Smooth muscle cell of the brain vasculature (primary cell): ENCODE measurements at places on chromosomes 2 and 18.

DNA sequence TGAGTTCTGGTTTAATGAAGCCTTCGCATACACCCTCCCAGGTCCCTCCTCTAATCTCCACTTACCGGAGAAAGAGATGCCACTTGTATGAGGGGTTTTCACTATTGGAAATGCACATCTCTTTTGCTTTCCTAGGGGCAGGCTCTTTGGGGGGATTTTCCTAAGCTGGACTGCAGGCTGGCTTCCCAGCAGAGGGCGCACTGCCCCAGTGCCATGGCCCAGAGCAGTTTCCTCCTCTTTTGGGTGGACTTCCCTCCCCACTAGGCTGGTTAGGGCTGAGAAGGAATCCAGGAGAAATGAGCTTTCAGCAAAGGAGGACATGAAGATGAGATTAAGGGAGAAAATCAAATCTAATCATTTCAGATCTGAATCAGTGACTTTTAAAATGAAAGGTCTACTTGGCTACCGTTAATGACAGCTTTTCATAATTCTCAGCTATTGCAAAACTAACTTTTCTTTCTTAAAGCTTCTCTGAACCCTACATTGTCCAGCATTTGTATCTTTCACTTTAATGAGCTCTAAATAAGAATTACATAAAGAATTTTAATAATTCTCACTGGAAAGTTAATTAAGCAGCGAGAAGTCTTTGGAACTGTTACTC, 784.1 kb upstream of the FANCL start:
- DNase-seq, result no peak

GRCh38 chr2:230234122-230234722, 8.7 kb downstream of the SP140 start:
- DNase-seq, result no peak

DNA sequence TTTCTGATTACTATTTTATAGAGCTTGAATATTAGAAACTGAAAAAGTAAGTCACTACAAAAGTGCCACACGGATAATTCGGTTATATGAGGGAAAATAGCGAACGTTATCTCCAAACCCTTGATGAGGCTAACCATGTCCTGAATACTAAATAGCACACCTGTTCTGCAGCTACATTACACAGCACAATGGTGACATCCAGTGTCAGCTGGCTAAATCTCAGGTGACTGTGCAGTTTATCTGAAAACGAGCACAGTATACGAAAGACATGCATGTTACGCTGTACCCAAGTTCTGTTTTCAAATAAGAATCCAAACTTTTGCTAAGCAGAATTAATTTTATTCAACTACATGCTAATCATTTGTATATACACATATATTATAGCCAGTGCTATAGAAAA, 9.0 kb downstream of the CCDC68 start:
- DNase-seq, result no peak

DNA sequence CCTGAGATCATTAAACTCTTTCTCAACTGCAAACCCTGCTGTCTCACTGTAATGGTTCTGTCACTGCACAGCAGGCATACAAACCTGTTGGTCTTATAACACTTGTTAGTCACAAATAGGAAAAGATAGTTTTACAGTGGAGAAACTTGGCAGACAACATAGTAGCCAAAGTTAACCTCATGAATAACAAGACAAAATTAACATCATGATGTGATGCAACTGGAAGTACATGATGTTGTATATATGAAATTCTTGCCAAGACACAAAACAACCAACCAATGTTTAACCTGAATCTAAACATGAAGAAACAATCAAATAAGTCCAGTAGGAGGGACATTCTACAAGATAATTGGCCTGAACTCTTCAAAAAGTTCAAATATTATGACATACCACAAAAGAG, 189.3 kb downstream of the RNF152 start:
- no peak for DNase-seq

GRCh38 chr2:241933179-241933911, 63.8 kb downstream of the RTP5 start:
- DNase-seq, result no peak

DNA sequence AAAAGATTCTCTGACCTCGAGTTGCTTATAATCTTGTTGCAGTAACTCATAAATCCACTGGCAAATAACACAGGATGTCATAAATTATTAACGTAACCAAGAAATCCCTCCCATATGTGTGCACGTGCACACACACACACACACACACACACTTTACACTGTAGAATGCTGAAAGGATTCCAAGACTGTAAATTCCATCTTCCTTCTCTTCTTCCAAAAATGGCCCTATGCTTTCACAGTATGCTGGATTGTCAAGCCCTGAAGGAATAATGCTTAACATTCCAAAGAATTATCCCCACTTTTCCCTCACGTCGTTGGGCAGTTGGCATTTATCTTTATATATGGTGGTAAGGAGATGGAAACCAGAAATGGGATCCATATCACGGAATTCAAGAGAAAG, 117.5 kb upstream of the CRIM1 start:
- DNase-seq, result no peak

DNA sequence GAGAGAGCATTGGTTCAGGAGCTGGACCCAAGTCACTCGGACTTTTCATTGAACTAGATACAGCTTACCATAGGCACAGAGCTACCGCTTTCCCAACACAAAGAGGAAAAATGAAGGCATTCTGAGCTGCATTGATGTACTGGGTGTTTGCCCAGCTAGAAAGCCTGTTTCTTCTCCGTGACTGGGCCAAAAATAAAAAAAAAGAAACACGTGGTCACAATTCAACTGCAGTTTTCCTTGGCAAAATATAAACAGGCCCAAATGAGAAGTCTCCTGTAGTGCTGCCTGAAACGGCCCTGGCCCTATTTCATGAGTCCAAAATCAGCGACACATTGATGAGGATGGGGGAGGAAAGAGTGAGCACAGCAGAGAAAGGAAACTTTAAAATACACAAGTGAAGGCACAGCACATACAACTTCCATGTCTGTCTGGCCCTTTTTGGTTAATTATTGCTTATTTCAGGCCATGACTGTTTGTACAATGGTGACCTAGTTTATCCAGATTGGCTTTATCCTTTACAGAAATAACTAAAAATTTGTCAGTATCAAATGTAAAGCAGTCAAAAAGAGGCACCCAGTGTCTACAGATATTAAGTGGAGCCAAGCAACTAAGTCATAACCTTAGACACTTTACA, 179.7 kb downstream of the ICOS start:
- DNase-seq, result no peak

DNA sequence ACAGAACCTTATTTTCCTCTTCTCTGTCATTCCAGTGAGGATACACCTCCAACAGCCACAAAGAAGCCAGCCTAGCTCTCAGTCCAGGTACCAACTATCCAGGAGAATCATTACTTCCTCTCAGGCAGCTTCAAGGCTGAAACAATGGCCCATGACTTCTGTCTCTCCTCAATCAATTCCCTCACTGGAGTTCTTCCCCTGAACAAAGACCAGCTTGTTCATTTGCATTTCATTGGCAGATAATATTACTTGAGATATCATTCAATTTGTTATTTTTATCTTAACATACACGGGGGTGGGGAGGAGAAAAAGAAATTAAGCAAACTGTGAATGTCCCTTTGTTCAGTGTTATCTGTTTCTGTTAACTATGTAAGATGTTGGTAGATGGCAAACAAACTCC, 44.0 kb downstream of the CCDC141 start:
- no peak for DNase-seq

DNA sequence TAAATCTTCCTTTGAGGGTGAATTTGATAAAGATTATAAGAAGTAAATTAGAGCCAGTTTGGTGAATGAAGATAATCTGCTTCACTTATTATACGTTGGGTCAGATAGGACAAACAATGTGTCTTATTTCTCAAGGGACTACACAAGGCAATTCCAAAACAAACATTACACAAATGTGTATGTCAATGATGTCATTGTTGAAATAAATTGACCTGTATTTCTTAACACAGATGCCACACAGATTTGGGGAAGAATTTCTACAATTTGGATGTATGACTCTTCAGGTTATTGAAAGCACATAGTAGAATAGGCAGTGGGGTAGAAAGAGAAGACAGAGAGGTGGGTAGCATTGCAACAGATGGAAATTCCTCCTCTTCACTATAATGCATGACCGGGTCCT, 6.9 kb upstream of the CRIM1 start:
- no peak for DNase-seq

- DNase-seq, result no peak
Measured at GRCh38 chr18:48923746-48924629, 26.8 kb downstream of the SMAD7 start.

- DNase-seq, result no peak
Measured at GRCh38 chr2:46446871-46447568, 32.3 kb upstream of the TMEM247 start.

DNA sequence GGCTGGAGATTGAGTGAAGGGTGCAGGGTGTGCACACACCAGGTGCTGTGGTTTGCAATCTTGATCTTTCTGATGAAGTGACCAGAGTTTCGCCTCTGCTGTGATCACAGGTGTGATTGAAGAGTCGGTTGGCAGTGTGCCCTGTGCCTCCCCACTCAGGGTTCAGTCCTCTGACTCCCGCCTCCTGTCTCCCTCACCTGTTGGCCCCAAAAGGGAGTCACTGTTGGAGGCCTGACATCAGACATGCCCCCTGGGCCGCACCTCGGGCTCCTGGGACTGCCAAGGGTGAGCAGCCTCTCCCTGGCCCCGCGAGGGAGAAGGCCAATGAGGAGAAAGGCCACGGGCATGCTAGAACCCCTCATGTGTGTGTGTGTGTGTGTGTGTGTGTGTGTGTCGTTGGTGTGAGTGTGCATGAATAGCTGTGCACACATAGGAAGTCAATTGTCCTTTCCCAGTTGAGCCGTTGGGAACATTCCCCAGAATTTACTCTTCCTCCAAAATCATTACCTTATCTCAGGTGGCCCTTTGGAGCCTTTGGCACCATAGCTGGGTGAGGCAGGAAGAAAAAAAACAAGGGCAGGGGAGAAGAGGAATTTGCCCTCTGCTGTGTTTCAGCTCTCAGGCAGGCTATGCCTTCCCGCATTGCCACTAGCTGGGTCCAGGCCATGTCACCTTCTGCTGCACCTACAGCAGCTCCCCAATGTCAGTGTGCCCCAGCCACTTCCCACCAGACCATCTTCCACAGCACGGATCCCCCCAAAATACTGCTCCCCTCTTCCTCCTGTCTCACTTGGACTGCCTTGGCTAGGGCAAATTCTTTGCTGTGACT, 78.1 kb upstream of the LAPTM4A start:
- DNase-seq, result no peak

DNA sequence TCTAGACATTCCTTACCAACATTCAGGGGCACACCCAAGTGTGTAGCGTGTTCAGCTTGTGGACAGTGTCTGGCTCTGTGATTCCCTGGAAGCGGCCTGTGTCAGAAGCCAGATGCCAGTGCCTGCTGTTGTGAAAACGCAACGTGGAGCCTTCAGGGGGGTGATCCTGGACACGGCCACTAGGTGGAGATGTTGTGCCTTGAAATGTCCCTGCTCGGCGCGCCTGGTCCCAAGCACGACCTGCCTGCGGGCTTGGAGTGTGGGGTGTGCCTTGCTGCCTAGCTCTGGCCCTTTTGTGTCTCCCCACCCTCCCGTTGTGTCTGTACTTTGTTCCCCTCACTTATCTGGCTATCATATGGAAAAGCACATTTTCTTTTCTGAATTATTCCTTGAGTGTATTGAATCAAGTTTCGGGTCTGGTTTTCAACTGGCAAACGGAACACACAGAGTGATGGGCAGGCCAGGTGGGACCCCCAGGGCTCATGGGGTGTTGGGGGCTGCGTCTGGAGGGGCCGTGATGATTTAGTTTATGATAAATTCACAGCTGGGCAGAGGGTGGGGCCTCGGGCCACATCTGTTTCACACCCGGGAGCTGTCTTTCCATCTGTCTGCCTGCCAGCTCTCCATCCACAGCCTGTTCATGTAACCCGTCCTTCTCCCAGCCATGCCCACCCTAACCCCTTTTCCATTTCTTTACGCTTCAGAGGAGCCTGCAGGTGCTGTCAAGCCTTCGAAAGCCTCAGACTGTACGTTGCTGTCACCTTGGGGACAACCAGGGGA, 95.5 kb downstream of the DYSF start:
- DNase-seq, result no peak

DNA sequence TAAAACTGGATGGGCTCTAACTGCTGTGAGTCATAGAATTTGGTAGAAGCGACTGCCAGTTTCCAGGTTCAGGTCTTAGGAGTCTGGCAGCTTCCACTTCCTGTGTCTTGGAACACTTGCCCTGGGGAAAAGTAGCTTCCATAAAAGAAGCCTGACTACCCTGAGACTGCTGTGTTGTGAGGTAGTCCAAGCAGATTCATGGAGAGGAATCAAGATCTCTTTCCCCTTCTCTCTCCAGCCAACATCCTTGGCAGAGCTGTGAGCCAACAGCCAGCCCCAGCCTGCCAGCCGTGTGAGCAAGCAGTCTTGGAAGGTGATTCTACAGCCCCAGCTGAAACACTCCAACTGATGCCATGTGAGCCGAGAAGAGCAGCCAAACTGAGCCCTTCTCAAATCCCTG, 33.7 kb downstream of the SLC20A1 start:
- DNase-seq, result no peak

DNA sequence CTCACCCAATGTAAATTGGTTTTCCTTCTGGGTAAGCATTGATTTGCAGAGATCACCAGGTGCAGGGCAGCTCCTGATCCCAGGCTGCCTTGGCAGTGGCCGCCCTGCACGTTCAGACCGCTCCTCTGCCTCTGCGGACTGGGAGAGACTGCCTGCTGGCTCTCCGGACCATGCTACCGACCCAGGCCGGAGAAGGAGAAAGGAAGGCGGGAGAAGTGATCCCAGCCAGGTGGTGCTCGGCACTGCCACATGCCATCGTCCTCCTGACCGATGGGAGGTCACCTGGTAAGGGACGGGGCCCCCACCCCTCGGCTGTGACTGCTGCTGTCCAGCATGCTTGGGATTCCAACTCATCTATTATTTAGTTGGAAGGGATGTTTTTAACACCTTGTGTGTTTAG, 108.1 kb upstream of the POU3F3 start:
- no peak for DNase-seq

DNA sequence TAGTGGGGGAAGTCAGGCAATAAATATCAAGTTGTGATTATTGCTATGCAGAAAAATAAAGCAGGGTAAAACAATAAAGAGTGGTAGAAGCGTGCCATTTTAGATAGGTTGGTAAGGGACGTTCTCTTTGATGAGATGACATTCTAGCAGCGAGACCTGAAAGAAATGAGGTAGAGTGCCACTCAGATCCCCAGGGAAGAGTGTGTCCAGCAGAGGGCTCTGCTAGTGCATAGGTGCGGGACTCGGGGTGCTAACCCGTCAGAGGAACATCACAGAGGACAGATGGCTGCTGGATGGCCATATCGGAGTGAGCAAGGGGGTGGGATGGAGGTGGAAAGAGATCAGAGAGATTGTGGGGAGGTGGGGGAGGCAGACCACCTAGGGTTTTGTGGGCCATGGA, 16.3 kb upstream of the GTF2A1L start:
- no peak for DNase-seq

DNA sequence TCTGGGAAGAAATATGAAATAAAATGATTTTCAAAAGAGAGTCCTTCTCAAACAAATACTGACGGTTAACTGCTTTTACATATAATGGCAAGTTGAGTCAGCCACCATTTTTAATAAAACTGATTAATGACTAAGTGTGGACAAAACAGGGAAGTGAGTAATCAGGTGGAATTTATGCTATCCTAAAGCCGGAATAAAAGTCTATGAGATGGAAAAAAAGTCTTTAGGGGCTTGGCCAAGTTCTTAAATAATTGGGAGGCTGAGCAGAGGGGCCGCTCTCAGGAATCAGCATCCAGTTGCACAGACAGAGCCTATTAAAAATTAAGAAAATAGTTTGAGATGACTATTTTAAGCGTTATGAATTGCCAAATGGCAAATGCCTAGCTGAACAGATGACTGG, 58.6 kb upstream of the AFF3 start:
- DNase-seq, result no peak
